ENCODE measurements at places on chromosomes 12 and 14. TPM values are rescaled to one million over a fixed set of nuclear protein-coding genes. Genes with fewer than 3 reads are reported as not detected.

CISTR gene
- polyA plus RNA-seq, result 2.5 TPM

NOXRED1 gene
- not detected for polyA plus RNA-seq

DNA sequence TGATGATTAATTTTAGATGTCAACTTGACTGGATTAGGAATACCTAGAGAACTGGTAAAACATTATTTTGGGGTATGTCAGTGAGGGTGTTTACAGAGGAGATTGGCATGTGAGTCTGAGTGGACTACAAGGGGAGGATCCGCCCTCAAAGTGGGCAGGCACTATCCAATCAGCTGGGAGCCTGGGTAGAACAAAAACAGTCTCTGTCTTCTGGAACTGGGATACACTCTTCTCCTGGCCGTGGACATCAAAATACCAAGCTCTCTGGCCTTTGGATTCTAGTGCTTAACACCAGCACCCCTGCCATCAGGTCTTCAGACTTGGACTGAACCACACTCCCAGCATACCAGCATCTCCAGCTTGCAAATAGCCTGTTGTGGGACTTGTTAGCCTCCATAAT lies 4.4 kb upstream of the SCAF11 start:
- DNase-seq, result no peak

DNA sequence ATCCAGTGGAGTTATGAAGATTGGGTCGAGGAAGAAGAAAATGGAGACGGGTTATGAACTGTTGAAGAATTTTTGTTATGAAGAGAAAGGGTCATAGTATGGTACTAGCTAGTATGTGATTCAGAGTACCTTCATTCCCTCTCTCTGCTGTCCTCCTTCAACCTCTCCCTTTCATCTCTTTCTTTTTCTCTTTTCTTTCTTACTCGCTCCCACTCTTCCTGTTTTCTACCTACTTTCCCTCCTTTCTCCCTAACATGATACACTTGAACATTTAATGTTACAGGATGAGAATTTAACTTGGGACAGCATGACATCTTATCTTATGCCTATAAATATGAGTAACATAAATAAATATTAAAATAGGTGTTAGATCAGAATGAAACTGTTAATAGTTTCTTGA lies 112.9 kb downstream of the CCDC91 start:
- DNase-seq, result no peak

DNA sequence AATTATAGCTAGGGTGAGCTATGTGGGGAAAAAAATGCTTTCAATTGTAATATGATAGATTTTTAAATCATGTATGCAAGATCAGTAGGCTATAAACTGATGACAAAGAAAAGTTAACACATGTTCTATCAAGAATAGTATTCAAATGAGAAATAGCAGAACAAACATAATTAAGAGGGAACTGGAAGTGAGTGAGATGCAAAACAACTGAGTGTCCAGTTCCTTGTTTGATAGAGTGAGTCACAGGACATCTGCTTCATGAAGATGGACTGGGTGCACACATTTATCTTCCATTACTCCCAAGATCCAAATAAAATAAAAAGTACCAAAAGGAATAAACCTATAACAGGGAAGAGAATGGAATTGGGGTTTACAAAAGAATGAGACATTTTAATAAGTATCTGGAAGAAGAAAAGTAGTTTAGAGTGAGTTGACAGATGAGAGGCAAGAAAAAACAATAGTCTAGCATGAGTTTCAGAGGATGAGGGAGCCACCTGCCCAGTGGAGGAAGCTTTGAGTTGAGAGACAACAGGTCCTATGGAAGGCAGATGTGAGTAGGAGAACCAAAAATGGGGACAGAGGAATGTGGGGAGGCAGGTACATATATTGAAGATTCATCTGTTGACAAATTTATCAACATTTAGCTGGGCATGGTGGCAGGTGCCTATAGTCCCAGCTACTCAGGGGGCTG lies 178.1 kb upstream of the ARHGAP5 start:
- no peak for DNase-seq

Measured in heart left ventricle (tissue), 16 donors.